Right forelimb (tissue), 1 donor: ENCODE measurements at places on chromosomes 7 and 10.
A peak's percentile ranks its signal among the peaks of the same experiment; 100 is the strongest.

DNA sequence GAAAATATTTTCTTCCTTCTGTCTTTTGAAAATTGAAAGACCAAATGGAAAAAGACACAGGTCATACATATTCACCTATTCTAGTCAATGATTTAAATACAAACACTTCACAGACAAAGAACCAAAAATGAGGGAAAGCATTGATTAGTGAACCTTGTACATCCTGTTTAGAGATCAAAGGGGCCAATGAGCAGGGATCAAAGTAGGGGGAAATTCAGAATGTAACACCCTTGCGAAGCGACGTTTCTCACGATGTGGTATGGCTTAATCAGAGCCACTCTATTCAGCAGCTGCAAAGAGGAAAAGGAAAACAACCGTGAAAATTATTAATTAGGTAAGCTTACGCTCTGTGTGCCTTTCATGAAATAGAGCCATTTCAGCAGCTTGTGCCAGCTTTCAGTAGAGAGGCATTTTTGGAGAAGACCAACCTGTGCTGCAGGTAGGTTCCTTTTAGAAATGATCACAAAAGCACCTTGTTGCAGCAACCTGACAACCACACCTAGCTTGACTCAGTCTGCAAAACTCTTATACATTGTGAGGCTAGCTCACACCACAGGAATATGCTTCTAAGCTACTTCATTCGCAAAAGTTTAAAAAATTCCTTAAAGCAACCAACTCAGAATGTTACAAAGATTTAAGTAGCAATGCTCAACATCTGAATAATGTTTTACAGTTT is 78.0 kb downstream of the DKK1 start:
- DNase-seq, result no peak

DNA sequence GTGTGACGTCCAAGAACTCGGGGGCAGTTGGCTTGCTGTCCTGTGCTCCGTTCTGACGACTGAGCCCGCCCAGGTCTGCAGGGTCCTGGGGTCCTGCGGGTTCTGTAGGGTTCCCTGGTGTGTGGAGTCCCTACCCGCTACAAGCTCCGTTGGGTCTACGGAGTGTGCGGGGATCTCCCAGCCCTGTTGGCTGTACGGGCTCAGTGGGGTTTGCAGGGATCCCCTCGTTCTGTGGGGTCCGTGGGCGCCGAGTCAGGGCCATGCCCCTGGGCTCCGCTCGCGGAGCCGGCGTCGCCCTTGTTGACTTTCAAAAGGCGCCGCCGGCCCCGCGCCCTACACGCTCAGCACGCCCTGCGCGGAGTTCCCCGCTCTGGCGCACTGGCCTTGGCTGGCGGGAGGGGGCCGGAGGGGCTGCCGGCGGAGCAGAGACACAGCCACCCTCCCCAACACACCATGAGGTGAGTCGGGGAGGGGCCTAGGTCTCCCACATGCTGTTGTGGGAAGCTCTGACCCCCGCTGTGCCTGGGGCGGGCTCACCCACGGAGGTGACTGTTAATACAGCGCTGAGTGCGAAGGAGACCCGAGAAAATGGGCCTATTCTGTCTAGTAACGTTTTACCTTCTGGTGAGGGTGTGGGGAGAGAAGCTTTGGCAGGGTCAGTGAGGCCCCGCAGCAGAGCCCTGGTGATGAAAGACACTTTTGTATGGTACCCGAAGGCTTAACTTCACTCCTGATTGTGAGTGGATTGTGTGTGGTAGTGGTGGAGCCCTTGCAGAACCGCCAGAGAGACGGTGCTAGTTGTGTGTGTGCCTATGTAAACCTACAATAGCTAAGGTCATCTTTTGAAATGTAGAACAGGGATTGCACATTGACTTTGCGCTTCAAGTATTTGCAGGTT is 8.1 kb downstream of the TASOR2 start:
- peak; percentile 71 for DNase-seq

- DNase-seq, result peak; percentile 54
Measured at GRCh38 chr10:129035052-129035827, 431.8 kb upstream of the MGMT start.

GRCh38 chr10:79438699-79439085 is 6.7 kb downstream of the ZCCHC24 start:
- no peak for DNase-seq

GRCh38 chr7:613442-614140 is 93.9 kb upstream of the PDGFA start:
- no peak for DNase-seq

GRCh38 chr7:51121036-51121790 is 195.4 kb downstream of the COBL start:
- DNase-seq, result no peak

DNA sequence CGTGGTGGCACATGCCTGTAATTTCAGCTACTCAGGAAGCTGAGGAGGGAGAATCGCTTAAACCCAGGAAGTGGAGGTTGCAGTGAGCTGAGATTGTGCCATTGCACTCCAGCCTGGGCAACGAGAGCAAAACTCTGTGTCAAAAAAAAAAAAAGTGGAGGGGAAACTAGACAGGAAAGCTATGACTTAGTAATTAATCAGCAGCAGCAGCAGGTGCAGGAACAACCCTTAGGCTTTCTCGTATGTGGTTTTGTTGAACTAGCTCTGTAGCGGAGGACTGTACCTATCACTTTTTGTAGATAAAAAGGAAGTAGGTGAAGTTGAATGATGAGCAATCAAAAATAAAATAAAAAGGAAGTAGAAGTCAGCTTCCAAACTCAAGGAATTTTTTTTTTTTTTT is 76.9 kb upstream of the KMT2C start:
- DNase-seq, result no peak

- DNase-seq, result no peak
Measured at GRCh38 chr7:92253251-92253650, 7.5 kb downstream of the ANKIB1 start.

GRCh38 chr7:115005953-115006352 is 84.1 kb downstream of the MDFIC start:
- DNase-seq, result no peak

DNA sequence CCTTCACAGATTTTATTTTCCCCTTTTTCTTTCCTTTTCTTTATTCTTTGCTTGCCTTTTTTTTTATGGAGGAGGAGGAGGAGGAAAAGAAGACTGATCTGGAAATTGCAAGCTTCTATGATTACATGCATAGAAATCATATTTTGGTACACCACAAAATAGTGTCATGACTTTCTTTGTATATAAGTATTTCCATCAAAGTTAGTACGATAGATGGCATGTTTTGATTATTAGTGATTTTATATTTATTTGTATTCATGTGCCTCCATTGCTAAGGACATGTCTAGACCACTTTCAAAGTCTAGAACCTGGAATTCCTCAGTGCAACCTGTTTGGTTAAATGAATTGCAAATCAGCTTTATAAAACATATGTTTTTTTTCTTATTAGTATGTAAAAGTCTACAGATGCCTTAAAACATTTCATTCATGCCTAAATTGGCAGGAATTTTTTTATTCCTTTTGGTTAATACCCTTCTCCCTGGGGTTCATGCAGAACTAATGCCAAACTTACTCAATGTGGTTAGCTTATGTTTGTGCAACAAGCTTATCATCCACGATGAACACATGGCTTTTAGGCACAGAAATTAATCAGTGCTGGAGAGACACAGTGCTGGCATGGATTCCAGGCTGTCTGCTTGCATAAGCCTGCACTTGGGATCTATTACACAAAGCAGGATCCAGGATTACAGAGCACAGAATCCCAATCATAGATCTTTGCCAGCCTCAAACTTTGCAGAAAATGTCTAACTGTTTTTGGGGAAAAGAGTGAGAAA is 213.1 kb downstream of the CHRM2 start:
- peak; percentile 52 for DNase-seq

DNA sequence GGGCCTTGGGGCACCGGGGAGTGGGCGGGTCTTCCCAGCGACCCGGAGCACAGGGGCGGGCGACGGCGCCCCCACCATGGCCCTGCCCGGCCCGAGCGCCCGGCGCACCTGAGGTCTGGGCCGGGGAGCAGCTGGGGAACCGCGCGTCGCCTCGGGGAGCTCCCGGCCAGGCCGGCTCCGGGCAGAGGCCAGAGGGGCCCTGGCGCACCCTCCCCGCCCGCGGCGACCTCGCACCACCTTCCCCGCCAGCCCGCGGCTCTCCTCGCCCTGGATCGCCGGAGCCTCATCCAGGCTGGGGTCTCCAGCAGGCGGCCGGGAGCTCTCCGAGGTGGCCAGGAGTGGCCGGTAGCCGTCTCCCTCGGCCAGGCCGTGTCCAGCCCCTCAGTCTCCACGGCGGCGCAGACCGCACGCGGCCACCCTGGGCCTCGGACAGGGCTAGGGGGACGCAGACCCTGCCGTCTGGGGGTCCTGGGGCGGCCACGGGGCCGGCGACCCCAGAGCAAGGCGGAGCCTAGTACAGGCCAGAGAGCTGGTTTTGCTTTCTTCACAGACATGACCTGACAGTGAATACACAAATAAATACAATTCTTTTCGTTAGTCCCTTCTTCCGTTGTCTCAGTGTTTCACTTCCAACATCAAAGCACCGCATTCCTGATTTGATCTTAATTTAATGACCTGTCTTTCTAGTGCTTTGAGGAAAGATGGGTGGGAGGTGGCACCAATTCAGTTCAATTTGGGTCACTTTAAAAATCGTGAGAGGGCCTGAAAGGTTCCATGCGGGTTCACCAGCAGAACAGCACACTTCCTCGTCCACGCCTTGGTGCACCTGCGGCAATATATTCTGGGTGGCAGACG is 356.9 kb downstream of the DNAJB6 start:
- DNase-seq, result no peak

DNA sequence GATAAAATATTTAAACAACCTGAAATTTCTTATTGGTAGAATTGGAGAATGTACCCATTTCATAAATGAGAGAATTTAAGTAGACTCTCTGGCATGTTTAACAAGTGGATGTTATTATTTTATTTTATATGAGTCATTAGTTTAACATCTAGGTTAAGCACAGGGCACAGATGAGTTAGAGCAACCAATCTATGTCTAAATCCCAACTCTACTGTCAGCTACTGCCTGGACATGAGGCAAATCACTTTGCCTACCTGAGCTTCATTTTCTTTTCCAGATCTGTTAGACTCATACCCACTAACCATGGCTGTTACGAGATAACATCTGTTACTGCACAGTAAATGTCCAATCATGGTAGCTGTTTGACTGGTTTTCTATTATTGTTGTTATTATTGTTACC is 251.1 kb downstream of the INHBA start:
- DNase-seq, result no peak

GRCh38 chr10:102812231-102812876 is 24.9 kb downstream of the CYP17A1 start:
- no peak for DNase-seq

DNA sequence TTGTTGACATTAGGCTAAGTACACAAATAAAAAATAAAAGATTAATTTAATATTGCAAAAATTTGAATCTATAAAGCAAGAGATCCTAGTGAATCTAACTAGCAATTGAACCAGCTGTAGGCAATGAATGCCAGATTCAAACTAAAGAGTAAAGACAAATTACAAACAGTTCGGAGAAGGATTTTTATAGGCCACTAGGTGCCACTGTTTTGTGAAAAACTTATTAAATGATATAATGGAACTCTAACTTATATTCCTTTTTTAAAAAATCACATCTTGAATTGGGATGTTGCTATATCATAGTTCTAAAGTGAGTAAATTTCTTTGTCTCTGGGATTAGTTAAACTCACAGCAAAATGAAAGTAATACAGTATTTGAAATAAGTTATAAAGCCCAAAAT is 39.1 kb upstream of the GNAI1 start:
- DNase-seq, result no peak

GRCh38 chr7:75995052-75995471 is 667 bp upstream of the TMEM120A start:
- DNase-seq, result no peak

GRCh38 chr7:7212612-7213011 is 30.3 kb downstream of the C1GALT1 start:
- DNase-seq, result no peak

- no peak for DNase-seq
Measured at GRCh38 chr10:63929831-63930467, 408.7 kb downstream of the REEP3 start.

DNA sequence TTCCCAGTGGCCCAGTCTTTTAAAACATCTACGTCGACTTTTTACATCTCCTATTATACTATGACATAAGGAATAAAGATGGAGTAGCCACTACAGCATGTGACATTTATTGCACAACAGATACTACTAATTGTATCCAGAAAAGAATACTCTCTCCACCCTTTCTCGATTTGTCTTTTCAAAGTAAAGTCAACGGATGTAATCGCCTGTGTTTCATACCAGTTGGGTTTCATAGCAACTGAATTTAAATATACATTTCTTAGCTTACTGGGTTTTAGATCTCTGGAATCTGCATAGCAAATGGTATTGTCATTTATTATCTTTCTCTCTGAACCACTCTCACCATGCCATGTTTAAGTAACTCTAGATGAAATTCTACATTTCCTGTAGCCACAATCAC is 86.4 kb upstream of the TRIL start:
- no peak for DNase-seq

DNA sequence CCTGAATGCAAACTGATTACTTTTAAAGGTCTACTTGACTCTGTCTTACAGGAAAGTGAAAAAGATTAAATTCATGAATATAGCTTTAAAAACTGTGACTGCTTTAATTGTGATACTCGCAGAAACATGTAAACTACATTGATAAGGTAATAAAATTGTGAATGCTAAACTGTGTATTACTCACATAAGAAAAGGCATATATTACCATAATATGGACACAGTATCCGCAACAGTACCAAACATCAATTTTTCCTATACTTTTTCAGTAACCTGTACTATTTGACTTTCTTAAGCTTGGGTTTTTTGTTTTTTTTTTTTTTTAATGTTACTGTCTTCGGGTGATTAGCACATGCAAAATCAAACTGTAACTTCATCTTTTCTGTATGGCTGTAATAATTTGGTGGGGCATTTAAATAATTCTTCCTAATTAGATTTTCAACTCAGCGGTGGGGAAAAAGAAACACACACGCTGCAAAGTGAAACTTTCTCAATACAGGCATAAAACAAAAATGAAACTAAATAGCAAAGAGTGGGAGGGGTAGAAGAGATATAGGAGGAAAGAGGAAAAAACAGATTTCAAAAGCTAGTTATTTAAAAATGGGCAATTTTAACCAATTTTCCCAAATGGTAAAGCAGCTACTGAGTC is 23.2 kb downstream of the NT5C3A start:
- no peak for DNase-seq

GRCh38 chr7:44395067-44395466 is 69.7 kb upstream of the CAMK2B start:
- DNase-seq, result peak; percentile 13

- no peak for DNase-seq
Measured at GRCh38 chr10:104505521-104506042, 135.5 kb upstream of the SORCS3 start.

DNA sequence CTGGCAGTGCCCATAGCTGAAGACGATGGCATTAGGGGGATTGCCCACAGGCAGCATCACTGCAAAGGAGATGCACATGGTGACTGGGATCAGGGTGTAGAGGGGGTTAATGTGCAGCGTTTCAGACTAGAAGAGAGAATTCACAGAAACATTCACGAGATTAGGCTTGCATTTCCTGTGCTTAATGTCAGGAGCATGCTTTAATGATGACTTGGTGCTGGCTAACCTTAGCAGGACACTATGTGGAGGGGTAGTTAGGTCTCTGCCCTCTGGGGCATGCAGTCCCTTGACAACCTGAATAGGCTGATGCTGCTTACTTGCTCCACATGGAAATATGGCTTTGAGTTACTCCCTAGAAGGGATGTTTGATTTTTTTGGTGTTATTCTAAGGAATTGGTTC is 21.8 kb downstream of the STMP1 start:
- no peak for DNase-seq
